Esophagus squamous epithelium (tissue), 5 donors: ENCODE measurements at places on chromosomes 12 and 14.

DNA sequence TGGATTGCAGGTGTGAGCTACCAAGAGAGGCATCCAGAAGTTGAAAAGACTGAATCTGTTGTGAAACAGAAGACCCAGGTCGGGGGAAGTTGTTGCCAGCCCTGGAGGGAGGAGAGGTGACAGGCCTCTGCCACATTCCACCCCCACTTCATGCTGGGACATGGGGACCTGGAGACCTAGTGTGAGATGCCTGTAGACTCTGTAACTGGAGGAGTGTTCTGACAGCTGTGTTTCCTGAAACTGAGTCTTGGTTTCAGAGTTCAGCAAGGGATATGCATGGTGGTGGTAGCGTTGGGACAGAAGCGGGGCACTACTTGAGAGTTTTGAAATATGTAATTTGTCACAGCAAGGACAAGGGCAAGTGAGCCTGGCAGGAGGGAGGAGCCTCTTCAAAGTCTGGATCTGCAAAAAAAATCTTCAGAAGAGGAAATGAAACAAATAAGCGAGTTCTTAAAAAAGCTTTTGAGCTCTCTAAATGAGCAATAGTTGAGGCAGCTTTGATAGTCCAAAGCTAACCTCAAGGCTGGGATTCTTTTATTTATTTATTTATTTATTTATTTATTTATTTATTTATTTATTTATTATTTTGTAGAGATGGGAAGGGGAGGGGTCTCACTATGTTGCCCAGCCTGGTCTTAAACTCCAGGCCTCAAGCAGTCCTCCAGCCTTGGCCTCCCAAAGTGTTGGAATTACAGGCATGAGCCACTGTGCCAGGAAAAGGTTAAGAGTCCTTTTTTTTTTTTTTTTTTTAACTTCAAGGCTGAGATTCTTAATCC, 58.9 kb upstream of the EEA1 start:
- DNase-seq = no peak

DNA sequence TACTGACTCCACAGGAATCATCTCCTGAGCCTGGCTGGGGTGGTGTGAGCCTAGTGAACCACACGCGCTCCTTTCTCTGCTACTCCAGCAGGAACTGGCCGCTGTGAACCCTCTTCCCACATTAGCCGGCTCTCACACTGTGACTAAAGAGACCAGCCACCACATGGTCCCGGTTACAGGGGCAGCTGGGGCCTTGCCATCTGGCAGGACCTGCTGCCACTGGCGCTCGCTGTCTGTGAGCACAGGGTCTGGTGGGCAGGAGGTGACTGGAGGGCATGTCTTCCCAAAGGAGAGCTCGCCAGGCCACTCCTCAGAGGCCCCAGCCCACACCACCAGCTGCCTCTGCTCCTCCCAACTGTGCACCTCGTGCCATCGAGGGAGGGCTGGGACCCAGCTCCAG, 99.3 kb downstream of the SINHCAF start:
- DNase-seq = no peak

- DNase-seq = no peak
Observed at GRCh38 chr14:21309956-21310355, 30.1 kb downstream of the RPGRIP1 start.

DNA sequence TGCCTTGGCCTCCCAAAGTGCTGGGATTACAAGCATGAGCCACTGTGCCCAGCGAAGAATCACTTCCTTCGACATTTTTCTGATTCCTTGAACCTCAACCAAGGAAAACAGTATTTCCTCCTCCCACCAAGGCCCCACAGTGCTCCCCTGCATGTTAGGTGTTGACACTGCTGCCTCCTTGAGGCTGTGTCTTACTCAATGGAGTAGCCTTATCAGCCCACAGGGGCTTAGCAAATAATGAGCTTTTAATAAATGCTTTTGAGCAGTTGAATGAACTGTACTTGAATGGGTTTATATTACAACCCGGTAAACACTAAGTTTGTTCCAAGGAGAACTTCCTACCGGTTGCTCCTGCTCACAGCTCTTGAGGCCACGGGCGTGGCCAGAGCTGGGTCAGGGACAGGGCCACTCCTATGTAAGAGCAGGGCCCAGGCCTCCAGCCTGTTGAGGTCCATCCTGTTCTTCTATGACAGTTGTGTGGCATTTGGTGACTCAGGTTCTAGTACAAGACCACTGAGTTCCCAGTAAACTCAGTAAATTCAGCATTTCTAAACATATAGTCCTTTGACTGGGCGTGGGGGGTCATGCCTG, 36.8 kb upstream of the TUBA1A start:
- DNase-seq = no peak

DNA sequence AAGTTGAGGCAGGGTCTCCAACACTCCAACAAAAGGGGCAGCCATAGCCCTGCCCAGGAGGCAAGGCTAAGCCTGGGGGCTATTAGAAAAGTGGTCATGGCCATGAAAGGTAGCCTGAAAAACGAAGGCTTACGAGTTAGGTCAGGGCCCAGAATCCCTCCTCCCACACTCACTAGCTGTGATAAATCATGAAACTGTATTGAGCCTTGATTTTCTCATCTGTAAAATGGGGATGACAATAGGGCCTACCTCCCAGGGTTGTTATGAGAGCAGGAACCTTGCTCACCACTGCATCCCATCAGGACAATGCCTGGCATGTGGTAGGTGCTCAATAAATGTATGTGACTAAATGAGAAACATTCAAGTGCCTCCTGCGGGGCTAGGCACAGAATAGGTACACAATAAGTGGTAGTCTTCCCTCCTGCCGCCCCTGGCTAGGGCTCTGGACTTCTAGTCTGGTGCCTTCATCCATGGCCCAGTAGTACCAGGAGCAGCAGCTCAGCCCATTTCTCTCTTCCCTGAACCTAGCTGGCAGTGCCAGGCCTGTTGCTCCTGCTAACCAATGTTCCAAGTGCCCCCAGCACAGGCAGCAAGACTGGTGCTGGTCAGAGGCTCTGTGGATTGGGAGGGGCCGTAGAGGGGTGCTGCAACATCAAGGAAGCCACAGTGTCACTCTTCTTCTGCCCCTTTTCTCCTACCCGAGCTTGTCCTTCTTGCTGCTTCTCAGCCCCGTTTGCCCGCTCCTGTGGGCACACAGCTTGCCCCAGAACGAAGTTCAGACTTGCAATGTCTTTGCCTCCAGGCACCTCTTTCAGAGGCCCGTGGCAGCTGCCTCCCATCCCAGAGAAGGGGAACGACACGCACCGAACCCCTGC, 7.8 kb downstream of the PGF start:
- no peak for DNase-seq

GRCh38 chr14:69171569-69171968, 18.6 kb upstream of the DCAF5 start:
- DNase-seq = no peak

DNA sequence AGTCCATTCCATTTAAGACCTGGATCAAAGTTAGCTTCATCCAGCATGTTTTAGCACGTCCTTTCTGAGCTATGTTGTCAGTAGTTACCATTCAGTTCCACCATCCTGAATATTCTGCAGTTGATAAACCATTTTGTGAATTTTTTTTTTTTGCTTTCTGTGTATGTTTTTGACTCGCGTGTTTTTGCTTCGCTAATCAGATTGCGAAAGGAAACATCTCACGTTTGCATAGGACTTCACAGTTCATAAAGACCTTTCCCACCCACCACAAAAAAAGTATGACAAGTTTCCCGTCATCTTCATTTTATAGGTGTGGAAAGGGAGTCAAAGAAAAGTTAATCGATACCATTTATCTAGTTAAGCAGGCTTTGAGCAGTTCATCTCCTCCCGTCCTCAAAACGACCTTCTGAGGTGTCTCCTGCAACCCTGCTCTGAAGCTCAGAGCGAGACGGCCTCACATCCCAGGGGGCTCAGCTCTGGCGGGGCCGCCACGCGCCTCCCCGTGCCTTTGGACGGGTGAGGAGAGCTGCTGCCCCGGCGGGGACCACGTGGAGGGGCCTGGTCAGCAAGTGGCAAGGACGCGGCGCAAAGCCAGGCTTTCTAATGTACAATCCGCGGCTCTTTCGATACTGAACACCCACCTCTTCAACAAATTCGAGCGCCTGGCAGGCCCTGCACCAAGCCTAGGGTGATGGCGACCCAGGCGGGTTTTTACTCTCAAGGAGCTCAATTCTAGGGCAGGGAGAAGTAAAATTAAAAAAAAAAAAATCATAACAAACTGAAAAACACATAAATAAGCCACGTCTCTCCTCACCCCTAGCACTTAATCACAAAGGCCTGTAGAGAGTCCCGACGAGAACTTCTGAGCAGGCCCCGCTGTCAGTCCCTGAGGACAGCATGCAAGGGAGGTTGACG, 988 bp upstream of the TMEM263 start:
- no peak for DNase-seq

DNA sequence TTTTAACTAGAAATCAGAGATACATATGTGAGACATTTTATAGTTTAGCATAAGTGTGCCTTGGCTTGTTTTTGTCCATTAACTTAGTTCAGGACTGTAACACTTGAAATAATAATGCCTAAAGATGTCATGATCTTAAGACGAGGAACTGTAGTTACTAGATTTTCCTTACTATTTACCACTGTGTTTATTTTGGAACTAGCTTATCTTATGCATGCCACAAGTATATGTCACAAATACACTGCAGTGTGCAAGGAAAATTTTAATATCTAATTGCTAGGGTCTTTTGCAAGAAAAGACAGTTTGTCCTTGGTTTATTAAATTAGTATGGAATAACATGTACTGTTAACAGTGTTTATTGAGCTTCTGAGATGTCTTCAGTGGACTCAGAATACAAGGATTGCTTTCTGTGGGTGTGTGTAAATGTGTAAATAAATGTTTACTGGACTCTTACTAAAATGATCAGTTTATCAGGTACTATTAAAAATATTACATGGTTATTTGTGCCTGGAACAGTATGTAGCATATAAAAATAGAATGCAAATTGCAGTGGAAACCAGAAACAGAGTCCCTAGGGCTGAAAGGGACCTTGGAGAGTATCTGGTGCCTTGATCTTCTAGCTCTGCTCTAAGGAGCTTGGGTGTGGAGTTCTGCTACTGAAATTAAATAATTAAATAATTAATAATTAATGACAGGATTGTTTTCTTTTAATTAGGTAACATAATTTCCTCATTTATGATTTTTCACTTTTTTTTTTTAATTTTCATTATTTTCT, 58.1 kb downstream of the FGD4 start:
- no peak for DNase-seq

DNA sequence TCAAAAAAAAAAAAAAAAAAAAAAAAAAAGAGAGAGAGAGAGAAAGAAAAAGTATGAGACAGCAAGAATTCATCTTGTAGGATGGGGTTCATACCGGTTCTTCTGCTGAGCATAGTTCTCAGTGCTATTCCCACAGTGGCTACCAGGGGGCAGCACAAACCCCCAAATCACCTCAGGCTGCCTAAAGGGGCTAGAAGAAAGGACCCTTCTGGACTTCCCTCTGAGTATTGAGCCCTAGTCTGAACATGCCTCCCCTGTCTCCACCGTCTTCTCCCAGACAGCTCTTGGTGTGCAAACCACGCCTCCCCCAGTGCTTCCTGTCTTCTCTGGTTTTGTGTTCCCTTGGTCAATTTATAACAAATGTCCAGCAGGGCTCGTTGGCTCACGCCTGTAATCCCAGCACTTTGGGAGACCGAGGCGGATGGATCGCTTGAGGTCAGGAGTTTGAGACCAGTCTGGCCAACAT, 31.3 kb upstream of the SMUG1 start:
- DNase-seq = no peak

- DNase-seq = no peak
Observed at GRCh38 chr14:90643982-90644670, 172.1 kb downstream of the TTC7B start.

DNA sequence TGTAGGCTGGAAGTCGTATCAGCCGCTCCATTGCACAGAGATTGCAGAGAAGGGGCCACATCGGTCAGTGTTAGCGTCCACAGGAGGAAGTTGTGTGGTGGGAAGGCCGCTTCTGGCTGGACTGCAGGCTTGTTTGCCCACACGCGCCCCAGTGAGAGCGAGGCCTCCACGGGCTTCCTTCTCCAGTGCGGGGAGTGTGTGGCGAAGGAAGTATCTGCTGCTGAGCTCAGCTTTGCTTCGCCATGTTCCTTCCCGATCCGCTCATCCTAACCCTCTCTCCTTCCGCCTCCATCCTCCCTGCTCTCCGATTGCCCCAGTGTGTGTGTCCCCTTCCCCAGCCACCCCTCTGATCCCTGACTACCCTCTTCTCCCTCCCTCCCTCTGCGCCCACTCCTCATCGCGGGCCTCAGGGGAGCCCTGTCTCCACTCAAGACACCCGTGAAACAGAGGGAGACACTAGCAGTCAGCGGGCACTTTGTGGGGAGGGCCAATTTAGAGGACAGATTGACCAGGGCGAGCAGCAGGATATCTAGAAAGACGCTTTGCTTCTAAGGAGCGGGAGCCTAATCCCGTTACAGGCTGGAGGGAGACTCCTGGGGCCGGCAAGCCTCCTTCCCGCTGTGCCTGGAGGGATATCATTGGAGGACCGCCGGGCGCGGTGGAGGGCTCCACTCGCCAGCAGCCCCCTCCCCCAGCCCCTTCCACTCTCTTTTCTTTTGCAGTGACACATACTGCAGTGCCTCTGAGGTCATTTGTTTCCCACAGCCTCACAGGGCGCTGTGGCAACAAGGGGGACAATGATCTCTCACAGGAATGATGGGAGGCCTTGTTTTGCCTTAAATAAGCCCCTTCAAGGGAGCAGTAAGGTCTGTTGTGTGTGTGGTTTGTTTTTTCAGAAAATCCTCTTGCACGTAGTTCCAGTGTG, 428.8 kb downstream of the ZFP36L1 start:
- DNase-seq = no peak

GRCh38 chr14:55097881-55098560, 31.0 kb upstream of the LGALS3 start:
- DNase-seq = no peak

- no peak for DNase-seq
Observed at GRCh38 chr12:103524238-103524875, 28.6 kb upstream of the C12orf42 start.

DNA sequence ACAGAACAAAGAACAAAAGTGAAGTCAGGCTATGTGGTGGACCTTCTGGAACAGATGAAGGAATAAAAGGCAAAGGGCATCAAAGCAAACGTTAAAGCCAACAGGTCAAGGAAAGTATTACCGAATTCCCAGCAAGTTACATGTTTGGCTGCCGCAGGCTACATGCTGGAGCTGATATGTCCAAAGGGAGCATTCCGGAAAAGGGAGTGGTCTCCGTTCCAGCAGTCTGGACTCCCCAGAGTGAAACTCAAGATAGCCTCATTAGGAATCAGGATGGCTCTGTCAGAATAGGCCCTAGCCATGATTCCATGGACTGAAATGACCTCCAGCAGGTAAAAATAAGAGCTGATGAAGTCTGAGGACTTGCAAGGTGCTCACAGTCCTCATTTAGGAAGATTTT, 379.8 kb upstream of the PRICKLE1 start:
- DNase-seq = no peak

- DNase-seq = no peak
Observed at GRCh38 chr14:54086767-54087166, 130.1 kb upstream of the BMP4 start.

DNA sequence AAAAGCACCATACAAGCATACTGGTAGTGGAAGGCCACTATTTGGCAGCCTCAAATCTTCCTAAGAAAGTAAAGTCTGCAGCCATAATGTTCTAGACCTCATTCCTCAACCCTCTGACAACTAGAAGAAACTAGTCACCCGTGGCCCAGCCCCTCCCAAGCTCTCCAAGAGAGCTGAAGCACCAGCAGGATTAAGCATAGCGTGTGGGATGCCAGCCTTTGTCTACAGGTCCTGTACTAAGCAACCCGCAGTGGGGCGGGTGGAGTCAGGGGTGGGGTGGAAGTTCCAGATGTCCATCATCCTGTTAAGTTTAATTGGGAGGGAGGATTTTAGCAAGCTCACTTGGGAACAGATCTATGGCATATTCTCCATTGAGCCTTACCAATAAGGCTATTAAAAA, 14.2 kb downstream of the SLC11A2 start:
- DNase-seq = no peak
